ENCODE measurements at places on chromosomes 2 and 18. TPM values are rescaled to one million over a fixed set of nuclear protein-coding genes. Genes with fewer than 3 reads are reported as not detected.

Gene DSG1
- not detected for total RNA-seq

- no peaks in the 10 kb centered on the region for H3K27me3 ChIP-seq
- no peaks in the 10 kb centered on the region for H3K4me1 ChIP-seq
- H3K36me3 ChIP-seq: no peaks in the 10 kb centered on the region
- DNase-seq: no peak
- no peak overlapping the region for H3K27ac ChIP-seq
Observed at GRCh38 chr2:113848758-113849415, 41.0 kb upstream of the ACTR3 start.

Gene VWC2L
- total RNA-seq: not detected

DNA sequence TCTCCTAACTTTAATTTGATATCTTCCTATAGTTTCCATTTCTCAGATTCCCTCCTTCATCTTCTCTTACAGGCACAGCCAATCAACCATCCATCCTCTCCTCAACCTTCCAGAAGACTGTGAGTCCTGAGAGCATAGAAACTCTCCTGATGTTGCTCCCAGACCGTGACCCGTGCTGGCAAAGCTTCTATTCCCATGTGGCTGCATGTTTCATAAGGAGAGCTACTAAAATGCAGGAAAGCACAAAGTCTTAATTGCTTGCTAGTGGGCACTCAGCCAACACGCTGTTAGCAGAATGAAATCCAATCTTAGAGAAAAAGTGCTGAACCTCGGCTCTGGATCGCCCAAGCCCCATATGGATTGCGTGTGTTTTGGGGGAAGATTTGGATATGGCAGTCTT is 1244.7 kb upstream of the ZEB2 start:
- no peaks in the 10 kb centered on the region for H3K27me3 ChIP-seq
- DNase-seq: no peak
- no peaks in the 10 kb centered on the region for H3K36me3 ChIP-seq
- H3K4me3 ChIP-seq: no peak overlapping the region
- no peak overlapping the region for H3K27ac ChIP-seq

- H3K4me1 ChIP-seq: no peaks in the 10 kb centered on the region
- no peak for DNase-seq
- no peak overlapping the region for H3K27ac ChIP-seq
- H3K4me3 ChIP-seq: no peak overlapping the region
- H3K27me3 ChIP-seq: no peaks in the 10 kb centered on the region
Observed at GRCh38 chr18:34844072-34844471, 134.0 kb downstream of the DTNA start.

DNA sequence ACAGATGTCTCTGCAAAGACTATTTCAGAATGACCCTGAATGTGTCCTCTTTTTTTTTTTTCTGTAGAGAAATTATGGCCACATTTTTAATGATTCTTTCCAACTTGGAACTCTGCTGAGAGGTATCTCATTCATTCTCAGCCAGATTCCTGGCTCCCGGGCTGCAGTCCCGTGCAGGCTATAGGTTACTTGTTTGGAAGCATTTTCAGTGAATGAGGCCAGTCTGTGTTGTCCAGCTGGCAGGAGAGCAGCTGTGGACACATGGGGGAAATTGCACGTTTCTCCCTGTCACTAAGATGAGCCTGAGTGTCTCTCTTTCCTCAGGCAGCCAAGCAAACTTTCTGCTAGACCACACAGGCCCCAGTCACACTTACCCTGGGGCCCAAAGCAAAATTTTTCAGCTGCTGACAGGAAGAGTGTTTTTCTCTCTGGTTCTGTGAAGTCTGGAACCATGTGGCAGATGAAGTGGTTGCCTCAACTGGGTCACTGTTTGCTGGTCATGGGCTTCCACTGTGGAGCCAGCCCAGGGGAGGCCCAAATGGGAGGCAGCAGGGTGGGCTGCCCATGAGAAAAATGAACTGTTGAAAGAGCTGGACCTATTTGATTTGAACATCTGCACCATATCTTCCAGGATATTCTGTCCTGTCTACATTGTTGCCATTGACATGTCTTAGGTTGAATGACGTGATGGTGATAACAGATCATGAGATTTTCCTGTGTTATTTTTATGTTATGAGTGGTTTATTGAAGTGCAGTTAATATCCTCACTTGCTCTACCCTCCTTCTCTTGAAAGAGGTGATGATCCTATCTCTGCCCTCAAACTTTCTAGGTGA is 431.2 kb downstream of the LPIN1 start:
- DNase-seq: no peak
- H3K27me3 ChIP-seq: no peaks in the 10 kb centered on the region
- no peaks in the 10 kb centered on the region for H3K4me1 ChIP-seq
- no peak overlapping the region for H3K4me3 ChIP-seq

Measured in H1 (cell line).